ENCODE measurements at places on chromosomes 6 and 20. TPM values are rescaled to one million over a fixed set of nuclear protein-coding genes. Genes with fewer than 3 reads are reported as not detected.
A peak's percentile ranks its signal among the peaks of the same experiment; 100 is the strongest.

- no peak for DNase-seq
These were observed 169.7 kb downstream of the ATXN1 start for GRCh38 chr6:16591396-16592222.

GRCh38 chr20:32539817-32540675, 45.1 kb downstream of the NOL4L start:
- DNase-seq, result peak; percentile 86

DNA sequence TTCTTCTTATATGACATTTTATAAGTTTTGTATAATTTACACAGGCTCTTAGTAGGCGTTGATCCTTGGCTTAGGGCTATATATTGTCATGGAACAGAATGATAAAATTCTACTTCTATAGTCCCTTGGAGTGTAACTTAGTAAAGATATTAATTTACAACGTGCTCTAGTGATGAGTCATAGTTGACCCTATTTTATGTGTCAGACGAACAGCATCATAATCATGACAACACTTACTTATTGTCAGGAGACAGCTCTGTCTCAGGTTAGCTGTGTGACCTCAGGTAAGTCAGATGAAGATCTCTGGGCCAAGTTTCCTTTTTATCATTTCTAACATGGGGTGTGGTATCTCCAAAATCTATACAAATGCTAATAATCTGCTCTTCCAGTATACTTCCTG, 473.5 kb downstream of the UTRN start:
- DNase-seq, result no peak

DNA sequence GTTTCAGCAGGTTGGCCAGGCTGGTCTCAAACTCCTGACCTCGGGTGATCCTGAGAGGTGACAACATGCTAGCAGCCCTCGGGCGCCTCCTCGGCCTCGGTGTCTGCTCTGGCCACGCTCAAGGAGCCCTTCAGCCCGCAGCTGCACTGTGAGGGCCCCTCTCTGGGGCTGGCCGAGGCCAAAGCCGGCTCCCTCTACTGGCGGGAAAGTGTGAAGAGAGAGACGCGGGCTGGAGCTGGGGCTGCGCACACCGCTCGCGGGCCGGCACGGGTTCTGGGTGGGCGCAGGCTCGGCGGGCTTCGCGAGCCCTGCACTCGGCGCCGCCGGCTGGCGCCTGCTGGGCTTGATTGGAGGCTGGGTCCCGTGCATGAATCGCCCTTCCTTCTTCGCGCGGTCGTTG, 80.8 kb upstream of the RBM24 start:
- DNase-seq, result no peak

DNA sequence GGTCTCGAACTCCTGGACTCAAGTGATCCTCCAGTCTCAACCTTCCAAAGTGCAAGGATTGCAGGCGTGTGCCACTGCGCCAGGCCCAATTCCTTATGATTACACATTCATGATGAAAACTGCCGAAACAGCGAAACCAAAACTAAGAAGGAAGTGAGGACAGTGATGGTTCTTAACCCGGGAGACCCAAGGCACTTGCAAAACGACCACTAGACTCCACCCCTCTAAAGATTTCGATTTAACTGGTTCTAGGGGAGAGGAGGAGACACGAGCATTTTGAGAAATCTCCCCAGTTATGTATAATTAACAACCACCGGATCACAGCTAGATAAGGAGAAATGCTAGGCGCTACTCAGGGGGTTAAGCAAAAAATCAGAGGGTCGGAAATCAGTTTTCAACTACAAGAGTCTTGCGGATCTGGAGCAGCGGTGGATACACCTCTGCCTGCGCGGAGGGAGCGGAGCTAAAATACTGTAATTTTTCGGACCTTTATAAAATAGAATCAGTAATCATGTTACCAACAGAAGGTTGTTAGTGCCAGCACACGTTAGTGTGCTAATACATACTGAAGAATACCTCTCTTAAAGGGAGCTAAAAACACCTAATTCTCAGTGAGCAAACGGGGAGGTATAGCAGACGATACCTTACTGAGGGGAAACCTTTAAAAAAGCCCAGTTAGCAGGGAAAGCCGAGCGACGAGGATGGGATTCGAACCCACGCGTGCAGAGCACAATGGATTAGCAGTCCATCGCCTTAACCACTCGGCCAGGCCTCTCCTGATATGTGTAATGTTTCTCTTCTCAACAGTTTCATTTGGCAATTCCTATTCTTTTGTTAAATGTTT, 60.0 kb upstream of the BTN3A2 start:
- peak; percentile 67 for DNase-seq

GRCh38 chr6:29796026-29796425, 31.6 kb upstream of the HLA-G start:
- DNase-seq, result no peak

- no peak for DNase-seq
These were observed 84.2 kb upstream of the RGS17 start for GRCh38 chr6:153215242-153215641.

- no peak for DNase-seq
These were observed 11.0 kb downstream of the SLC29A1 start for GRCh38 chr6:44234101-44235025.

ESF1 gene
- total RNA-seq, result 10.6 TPM

DNA sequence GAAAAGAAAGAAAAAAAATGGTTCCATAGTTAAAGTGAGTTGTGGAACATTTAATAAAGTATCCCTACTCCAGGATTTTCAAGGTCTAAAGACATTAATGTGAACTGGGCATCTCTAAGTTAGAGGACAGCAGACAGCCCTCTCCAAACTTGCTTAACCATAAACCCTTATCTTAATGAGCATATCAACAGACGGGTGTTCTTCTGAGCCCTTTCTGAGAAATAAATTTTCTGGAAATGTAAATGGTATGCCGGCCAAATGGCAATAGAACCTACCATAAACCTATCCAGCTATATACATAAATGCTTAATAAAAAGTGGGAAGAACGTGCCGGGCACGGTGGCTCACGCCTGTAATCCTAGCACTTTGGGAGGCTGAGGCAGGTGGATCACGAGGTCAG, 12.5 kb downstream of the SLC18B1 start:
- no peak for DNase-seq

UST gene
- total RNA-seq, result 0.80 TPM

Data from activated CD4-positive, alpha-beta memory T cell treated with anti-CD3 and anti-CD28 coated beads, Interleukin-2, amount 10 ng/mL, durations not matched to agents 7 days and 5 days (primary cell).